Breast epithelium (tissue), 4 donors: ENCODE measurements at places on chromosomes 4 and X.

- H3K27ac ChIP-seq: no peak overlapping the region
- no peaks in the 10 kb centered on the region for H3K36me3 ChIP-seq
- no peaks in the 10 kb centered on the region for H3K27me3 ChIP-seq
- no peak overlapping the region for H3K4me3 ChIP-seq
Observed at GRCh38 chr4:71201817-71202576, 136.8 kb upstream of the SLC4A4 start.

- H3K36me3 ChIP-seq: no peaks in the 10 kb centered on the region
- H3K4me1 ChIP-seq: no peaks in the 10 kb centered on the region
- DNase-seq: no peak
- H3K27ac ChIP-seq: no peak overlapping the region
Observed at GRCh38 chr4:168045354-168045753, 47.0 kb upstream of the ANXA10 start.

DNA sequence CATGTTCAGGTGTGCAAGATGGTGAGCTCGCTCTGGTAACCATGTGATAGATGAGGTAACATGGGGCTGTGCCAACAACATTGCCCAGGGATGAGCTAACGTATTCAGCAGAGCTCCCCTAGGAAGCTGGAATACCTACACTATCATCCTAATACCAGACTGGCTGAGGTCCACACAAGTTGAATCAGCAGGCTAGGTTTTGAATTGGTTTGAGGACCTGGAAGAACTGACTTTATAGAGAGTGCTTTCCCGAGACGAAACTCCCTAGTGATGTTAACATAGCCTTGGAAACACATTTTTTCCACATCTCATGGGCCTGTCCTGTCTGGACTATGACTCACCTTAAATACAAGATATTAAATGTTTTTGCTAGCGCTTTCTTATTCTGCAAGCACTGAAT lies 56.7 kb downstream of the IGFBP7 start:
- H3K27ac ChIP-seq: peak overlapping the region; percentile 48
- H3K4me3 ChIP-seq: no peak overlapping the region
- H3K27me3 ChIP-seq: no peaks in the 10 kb centered on the region
- no peaks in the 10 kb centered on the region for H3K4me1 ChIP-seq

GRCh38 chr4:79851625-79852304 lies 221.3 kb downstream of the ANTXR2 start:
- H3K4me3 ChIP-seq: no peak overlapping the region
- no peaks in the 10 kb centered on the region for H3K27me3 ChIP-seq
- no peak for DNase-seq
- no peaks in the 10 kb centered on the region for H3K4me1 ChIP-seq

- no peaks in the 10 kb centered on the region for H3K36me3 ChIP-seq
- H3K27me3 ChIP-seq: no peaks in the 10 kb centered on the region
- H3K4me3 ChIP-seq: no peak overlapping the region
- DNase-seq: no peak
- H3K27ac ChIP-seq: no peak overlapping the region
Observed at GRCh38 chr4:20074450-20074849, 177.3 kb upstream of the SLIT2 start.

DNA sequence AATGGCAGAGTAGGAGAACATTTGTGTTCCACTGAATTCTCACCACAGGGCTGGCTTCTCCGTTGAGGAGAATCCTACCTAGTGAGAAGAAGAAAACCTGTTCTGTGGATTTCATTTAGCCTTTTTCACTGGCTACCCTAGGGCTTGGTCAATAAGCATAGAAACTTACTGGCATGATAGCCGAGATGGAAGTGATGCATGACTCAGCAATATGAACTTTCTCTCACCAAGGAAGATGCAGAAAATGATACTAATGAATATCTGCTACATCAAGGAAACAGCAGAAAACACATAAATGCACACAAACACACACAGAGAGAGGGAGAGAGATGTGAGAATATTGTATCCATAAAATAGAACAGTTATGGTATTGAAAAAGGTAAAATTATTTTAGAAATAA lies 216.3 kb downstream of the HHIP start:
- H3K4me1 ChIP-seq: no peaks in the 10 kb centered on the region
- H3K36me3 ChIP-seq: no peaks in the 10 kb centered on the region
- H3K27ac ChIP-seq: no peak overlapping the region
